ENCODE measurements at places on chromosomes 11 and 22.

GRCh38 chr11:60912223-60912850 lies 1.6 kb upstream of the TMEM109 start:
- DNase-seq, result no peak

DNA sequence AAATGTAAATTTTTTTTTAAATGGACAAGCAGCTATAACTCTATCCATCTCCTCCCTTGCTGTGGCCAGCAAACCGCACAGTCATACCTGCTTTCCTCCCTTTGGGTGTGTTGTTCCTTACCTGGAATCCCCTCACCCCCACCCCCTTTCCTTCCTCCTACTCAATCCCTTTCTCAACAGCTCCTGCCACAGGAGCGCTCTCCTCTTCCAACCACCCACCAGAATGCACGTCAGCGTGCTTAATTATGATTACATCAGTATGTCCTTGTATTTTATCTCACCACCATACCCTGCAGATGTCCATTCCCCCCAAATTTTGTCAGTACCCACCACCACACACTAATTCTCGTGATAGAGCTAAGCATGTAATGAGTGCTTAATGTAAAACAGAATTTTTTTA lies 60.9 kb upstream of the LMO2 start:
- DNase-seq, result no peak

DNA sequence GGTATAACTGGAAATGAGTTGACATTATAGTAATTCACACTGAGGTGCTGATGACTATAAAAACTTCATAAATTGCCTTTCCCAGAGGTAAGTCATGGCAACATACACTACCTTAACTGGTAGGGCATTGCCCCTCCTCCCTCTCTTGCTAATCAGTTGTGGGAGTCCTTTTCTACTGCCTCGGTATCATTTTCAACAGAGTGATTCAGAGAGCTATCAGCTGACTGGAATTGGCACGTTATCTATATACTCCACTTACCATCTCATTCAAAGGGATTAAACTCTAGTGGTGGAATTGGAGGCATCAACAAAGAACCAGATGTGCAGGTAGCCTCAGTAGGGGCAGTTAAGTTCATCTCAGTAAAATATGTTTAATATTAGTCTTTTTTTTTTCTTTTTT lies 8.0 kb upstream of the NUP160 start:
- DNase-seq, result no peak

- DNase-seq, result no peak
These were observed 39.9 kb downstream of the SERGEF start for GRCh38 chr11:17972987-17973386.
